ENCODE measurements at places on chromosomes 2 and 18.
A peak's percentile ranks its signal among the peaks of the same experiment; 100 is the strongest.

DNA sequence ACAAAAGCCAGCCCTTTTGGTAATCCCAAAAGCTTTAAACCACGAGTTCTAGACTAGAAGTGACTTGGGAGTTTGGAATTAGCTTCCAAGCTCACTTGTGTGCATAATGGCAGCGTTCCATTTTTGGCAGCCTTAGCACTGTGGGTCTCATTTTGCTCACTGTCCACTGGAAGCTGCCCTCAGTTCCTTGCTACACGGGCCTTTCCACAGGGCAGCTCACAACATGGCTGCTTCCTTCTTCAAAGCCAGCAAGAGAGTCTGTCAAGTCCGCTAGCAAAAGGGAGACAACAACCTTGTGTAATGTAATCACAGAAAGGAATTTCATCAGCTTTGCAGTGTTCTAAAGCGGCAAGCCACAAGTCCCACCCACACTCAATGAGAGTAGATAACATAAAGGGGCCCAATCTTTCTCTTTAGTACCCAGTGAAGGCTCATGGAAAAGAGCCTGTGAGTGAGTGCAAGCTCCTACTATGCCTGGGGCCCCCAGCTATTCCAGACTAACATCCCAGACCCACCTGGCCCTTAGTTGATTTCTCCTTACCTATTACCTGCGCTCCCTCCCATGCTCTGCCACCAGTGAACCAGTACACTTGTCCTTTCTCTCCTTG, 239.7 kb upstream of the FBXO11 start:
- no peak for DNase-seq

DNA sequence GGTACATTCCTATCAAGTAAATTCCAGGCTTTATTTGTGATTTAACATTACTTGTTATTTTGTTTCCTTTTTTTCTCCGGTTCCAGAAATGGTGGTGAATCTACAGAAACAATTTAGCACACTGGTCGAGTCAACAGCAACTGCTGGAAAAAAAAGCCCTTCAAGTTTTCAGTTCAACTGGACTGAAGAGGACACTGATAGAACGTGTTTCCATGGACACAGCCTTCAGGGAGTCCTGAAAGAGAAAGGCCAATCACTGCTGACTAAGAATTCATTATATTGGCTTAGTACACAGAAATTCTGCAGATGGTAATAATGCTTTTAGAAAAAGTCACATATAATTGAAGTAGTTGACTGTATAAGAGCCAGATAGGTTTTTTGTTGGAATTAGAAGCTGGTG, 32.0 kb upstream of the GRHL1 start:
- no peak for DNase-seq

- DNase-seq: peak; percentile 89
Observed at GRCh38 chr2:47072018-47072691, 83.0 kb downstream of the STPG4 start.

- DNase-seq: no peak
Observed at GRCh38 chr18:34726286-34727004, 16.3 kb downstream of the DTNA start.

- peak; percentile 1 for DNase-seq
Observed at GRCh38 chr2:6975988-6976387, 58.8 kb downstream of the RNF144A start.

GRCh38 chr18:35005963-35006577, 35.1 kb upstream of the MAPRE2 start:
- DNase-seq: no peak

- DNase-seq: peak; percentile 83
Observed at GRCh38 chr18:48832938-48833700, 117.6 kb downstream of the SMAD7 start.

GRCh38 chr18:78069784-78070664, 820.4 kb downstream of the GALR1 start:
- DNase-seq: peak; percentile 30

DNA sequence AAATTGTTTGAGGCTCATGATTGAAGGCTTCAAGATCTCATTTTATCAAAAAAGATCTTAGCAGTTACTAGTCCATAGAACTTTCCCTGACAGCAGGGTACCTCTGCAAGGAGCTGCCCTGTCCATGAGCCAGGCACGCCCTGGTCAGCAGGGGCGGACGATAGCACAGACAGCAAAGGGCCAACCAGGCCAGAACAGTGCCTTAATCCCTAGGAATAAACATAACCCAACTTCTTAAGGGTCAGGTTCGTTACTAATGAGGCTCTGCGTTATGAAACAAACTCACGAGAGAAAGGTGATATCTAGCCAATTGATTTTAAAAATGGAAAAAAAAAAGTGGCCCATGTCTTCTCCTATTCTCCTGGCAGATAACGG, 59.2 kb downstream of the BCL2 start:
- no peak for DNase-seq

GRCh38 chr2:202278036-202278760, 12.6 kb downstream of the NOP58 start:
- no peak for DNase-seq

- no peak for DNase-seq
Observed at GRCh38 chr18:78693429-78693828, 286.2 kb upstream of the SALL3 start.

- DNase-seq: no peak
Observed at GRCh38 chr2:10287761-10288160, 14.9 kb upstream of the HPCAL1 start.

GRCh38 chr2:64650722-64651338, 2.9 kb downstream of the SERTAD2 start:
- no peak for DNase-seq

DNA sequence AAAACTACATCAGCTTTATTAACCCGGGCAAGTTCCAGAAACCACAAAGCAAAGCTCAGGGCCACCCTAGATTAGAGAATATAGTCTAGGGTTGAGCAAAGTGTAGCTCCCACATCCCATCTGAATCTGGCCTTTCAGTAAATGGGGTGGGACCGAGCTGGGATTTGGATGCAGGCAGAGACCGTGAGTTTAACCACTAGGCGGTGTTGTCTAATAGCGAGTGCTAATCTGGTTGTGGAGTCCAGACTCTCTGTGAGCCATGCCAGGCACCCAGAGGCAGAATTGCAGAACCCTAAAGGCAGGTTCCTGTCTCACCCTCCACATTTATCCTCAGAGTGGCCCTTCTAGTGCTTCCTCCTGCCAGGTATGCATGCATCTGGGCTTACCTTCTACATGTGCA, 435.9 kb downstream of the TSN start:
- DNase-seq: peak; percentile 19

DNA sequence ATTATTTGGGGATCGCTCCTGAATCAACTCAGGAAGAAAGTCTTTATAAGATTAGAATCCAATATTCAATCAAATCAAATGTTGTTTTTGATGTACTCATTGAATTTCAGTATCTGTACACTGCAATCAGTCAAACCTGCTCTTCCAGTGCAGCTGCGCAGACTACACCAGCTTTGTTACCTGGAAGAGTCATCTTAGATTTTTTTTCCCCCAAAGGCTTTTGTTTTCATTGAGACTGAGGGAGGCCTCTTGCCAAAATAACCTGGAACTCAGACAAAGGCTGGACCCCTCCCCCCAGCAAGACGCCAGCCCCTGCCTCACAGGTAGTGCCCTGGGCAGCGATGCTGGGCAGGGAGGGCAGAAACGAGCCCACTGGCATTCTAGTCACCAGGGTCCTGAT, 74.8 kb downstream of the ARHGEF4 start:
- DNase-seq: no peak

GRCh38 chr2:135125940-135126339, 73.8 kb downstream of the RAB3GAP1 start:
- no peak for DNase-seq

GRCh38 chr18:77650799-77651385, 401.2 kb downstream of the GALR1 start:
- peak; percentile 79 for DNase-seq

GRCh38 chr2:223585666-223586065, 16.5 kb downstream of the SCG2 start:
- DNase-seq: no peak

GRCh38 chr2:58215429-58215828, 25.7 kb downstream of the FANCL start:
- no peak for DNase-seq

DNA sequence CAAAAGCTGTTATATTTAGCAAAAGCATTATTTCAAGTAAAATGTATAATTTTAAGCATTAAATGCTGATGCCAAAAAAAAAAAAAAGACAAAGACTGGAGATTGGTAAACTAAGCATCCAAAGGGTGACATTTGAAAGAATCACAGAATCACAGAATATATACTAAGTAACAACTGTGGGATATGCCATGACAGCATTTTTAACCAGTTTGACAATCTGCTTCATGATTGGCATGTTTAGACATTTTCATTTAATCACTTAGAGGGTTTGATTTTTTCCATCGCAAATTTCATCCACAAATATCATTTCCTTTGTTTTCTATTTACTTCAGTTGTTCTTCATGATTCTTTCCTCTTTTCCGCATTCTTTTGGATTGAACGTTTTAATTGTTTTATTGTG, 66.9 kb upstream of the TMEM18 start:
- DNase-seq: no peak

DNA sequence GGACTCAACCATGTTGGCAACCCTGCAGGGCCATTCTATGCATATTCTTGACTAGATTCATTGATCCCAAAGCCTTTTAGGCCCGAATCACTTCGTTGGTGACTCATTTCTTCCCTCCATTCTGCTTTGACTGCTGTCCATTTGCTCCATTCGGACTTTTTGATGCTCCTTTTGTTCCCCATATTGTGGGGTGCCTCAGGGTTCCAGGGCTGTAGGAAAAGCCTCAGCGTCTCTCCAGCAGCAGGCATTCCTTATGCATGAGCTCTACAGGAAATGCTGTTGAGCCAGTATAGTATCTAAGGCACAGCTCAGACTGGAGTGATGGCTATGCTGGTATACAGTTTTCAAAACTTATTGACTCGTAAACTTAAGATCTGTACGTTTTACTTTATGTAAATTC, 292.6 kb downstream of the PRKCE start:
- no peak for DNase-seq

DNA sequence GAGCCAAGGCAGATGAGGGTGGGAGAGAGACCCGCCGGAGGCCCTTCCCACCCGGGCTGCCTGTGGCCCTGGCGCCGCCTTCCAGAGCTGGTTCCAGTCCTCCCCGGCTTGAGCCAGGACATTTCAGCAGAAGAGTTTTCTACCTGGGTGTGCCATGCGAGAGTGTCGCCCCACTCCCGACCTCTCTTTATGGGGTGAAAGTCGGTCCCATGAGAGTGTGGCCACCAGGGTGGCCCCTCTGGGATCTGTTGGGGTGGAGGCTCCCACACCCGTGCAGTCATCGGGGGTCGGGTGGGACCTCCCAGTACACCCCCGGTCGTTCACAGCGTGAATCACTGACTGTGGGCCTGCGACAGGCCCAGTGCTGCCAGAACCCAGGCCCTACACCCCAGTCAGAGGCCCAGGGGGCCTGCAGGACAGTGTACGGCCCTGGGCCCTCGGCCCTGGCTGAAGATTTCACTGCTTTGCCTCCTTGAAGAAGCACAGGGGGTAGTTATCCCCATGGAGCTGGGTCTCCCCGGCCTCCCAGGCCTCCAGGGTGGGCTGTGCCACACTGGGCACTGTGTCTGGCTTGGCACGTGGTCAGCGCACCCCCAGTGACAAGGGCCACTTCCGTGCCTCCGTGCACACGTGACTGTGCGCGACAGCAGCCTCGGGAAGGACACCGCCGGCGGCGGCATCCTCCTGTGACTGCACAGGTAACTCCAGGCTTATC, 5.9 kb downstream of the NFATC1 start:
- no peak for DNase-seq

- DNase-seq: no peak
Observed at GRCh38 chr2:156436497-156437085, 412 bp downstream of the GPD2 start.

DNA sequence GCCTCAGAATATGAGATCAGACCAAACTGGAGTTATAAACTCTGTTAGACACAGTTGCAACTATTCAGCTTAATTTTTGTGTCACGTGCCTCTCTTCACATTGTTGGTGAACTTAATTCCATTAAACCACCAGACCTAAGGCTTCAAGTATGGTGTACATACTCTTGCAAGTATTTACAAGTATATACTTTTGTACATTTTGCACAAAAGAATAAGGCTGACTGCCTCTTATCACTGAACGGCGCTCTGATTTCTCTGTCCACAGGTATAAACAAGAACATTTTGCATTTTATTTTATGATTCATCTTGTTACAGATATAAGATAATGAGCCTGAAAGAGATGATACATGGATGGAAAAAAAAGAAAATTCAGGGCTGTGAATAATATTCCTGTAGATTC, 269.7 kb upstream of the ACVR2A start:
- no peak for DNase-seq

DNA sequence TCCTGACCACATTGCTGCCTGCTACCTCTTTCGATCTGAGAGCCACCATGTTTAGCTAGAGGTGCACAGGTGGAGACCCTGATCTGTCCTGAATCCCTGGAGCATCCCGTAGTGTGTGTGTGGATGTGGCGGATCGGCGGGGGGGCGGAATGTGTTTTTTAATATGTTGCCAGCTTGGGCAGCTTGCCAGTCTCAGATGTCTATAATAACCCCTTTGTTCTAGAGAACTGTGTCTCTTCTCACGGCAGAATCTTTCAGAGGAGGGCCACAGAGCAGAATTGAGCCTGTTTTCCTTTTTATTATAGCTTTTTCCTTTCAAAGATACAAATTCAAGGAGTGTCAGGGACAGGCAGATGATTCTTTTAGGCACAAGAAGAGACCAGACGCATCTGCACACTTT, 934.1 kb upstream of the KLHL29 start:
- no peak for DNase-seq

DNA sequence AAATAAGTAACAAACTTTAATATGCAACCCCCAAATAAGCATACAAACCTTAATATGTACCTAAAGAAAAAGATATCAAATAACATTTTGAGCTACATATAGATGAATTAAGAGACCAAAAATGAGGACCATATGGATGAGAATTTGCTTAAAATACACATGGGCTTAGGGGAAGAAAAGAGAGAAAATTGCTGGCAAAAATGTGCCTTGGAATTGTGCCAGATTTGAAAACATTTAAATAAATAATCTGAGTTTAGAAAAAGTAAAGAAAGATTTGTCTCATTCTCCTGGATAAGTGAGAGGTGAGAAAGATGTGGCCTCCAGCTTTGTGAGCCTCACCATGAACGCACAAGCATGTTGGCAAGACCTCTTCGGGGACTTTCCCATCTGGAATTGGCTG, 372.6 kb downstream of the SOX11 start:
- DNase-seq: no peak

DNA sequence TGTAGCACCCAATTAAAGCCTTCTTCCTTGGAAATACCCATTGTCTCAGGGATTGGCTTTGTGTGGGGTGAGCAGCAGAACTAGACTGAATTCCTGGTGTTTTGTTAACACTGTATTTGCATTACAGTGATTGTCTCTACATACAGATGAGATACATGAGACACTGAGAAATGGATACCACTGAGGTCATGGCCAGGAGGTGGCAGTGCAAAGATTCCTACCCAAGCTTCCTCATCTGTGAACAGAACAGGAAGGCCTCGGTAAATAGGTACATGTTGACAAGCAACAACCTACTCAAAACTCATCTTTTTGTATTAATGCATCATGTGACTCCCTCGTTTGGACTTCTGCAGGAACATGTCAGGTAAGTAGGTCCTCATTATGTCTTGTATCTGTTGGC, 445.8 kb upstream of the RGPD4 start:
- no peak for DNase-seq

GRCh38 chr2:178895872-178896271, 88.6 kb upstream of the TTN start:
- DNase-seq: no peak

All from femur (tissue), 1 donor.